ENCODE measurements at places on chromosomes 1 and 21.

DNA sequence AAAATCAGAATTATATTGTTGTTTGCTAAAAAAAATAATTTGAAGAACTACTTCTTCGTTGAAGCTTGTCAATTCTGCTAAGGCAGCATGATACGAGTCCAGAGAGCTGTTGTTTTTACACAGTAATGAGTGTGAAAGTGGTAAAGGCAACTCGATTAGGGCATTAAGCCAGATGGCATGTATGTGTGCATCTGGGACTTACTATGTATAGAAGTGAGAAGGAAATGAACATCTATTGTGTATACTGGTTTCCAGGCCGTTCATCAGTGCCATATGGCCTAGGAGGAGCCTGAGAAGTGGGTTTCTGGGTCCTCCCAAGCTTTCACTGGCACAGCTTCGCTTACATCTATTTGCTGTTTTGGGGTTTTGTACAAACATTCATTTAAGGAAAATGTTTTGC is 5.7 kb downstream of the CTPS1 start:
- no peak for DNase-seq

GRCh38 chr1:105294838-105295237 is 1545.1 kb downstream of the AMY1C start:
- DNase-seq = no peak

- no peak for DNase-seq
These were observed 35.6 kb downstream of the CAMSAP2 start for GRCh38 chr1:200774311-200774710.

- peak; percentile 32 for DNase-seq
These were observed 35.7 kb upstream of the VAV3 start for GRCh38 chr1:108000620-108001111.

GRCh38 chr1:218376722-218377121 is 31.6 kb downstream of the TGFB2 start:
- DNase-seq = no peak

GRCh38 chr1:53367503-53368313 is 39.8 kb upstream of the LRP8 start:
- no peak for DNase-seq

DNA sequence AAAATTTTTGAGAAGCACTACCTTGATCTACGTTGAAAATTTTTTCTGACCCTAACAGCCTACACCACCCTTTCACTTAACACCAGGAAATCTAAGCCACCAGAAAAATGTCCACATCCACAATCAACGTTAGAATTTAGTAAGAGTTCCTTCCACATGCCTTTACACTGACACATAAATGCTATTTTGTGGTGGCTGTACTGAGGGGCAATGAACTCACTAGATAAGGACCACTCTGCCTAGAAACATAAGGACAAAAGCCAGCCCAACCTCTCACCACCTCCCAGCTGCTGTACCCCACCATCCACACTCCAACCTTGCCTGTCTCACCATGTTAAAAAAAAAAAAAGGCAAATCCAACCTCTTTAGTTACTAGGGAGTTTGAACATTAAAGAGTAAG is 29.8 kb downstream of the PARP1 start:
- DNase-seq = no peak

DNA sequence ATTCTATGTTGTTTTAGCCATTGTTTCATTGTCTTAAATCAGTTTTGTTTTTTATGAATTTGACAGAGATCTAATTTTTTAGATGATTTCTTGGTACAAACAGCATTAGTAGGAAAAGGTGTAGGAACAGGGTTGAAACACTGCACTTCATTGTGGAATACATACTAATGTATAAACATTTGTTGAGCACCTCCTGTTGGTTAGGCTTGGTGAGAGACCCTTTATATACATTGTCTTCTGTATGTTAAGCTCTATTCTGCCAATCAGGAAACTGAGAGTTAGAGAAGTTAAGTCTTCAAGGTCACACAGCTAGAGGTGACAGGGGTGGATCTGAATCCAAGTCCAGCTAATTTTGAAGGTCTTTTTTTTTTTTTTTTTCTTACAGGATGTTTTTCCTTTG is 192.7 kb downstream of the VPS13D start:
- no peak for DNase-seq

DNA sequence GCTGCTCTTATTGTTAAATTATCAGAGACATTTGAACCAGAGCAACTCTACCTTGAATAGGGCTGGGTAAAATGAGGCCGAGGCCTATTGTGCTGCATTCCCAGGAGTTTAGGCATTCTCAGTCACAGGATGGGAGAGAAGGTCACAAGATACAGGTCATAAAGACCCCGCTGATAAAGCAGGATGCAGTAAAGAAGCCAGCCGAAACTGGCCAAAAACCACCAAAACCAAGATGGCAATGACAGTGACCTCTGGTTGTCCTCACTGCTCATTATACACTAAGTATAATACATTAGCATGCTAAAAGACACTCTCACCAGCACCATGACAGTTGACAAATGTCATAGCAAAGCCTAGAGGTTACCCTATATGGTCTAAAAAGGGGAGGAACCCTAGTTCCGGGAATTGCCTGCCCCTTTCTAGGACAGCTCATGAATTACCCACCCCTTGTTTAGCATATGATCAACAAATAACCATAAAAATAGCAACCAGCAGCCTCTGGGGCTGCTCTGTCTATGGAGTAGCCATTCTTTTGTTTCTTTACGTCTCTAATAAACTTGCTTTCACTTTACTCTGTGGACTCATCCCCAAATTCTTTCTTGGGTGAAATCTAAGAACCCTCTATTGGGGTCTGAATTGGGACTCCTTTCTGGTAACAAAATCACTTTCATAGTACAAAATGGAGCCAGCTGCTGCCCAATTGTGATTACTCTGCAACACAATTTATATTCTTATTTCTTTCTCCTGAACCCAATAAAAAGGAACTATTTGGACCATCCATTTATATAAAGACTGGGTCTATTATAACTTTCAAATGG is 179.6 kb downstream of the TGFBR3 start:
- DNase-seq = no peak

DNA sequence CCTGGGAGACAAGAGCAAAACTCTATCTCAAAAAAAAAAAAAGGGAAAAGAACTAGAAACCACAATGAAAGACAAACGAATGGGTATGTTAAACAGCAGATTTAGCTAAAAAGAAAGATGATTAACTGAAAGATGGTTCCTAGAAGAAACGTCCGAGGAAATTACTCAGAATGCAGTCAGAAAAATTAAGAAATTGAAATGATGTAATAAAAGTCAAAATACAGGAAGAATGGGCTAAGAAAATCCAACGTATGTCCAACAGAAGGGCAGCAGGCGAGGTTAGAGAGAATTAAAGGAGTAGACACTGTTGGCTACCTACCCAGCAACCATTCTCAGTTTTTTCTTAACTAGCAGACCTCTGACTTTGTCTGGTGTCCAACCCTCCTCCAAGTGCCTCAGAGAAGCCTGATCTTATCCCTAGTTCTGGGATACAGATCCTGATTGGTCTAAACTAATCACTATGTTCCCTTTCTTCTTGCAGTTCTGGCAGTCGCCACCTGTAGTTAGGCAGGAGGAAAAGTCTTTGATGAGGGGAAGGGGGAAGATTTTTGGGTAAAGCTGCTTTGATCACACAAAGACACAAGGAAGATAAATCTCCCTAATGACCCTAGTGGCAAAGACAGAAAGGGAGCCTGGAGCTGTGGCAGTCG is 25.7 kb downstream of the GPR161 start:
- no peak for DNase-seq

DNA sequence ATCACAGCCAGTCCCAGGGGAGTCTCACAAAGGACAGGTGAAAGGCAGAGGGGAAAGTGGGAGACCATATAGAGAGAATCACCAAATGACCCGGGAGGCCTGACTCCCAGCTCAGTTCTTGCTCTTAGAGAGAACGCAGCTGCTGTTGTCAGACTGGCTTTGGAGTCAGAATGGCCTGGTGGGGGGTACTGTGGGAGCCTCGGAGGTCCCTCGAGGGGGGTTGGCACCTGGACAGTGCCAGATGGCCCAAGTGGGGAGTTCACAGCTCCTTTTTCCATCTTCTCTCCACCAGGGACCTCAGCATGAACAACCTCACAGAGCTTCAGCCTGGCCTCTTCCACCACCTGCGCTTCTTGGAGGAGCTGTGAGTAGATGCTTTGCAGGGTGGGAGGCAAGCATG is 31.5 kb downstream of the LGR6 start:
- no peak for DNase-seq

GRCh38 chr1:27383039-27383605 is at the start of gene CD164L2:
TSS of gene CD164L2 (minus strand) at chr1:27383333. CDS start at chr1:27383239, 94 bp downstream.
- no peak for DNase-seq

DNA sequence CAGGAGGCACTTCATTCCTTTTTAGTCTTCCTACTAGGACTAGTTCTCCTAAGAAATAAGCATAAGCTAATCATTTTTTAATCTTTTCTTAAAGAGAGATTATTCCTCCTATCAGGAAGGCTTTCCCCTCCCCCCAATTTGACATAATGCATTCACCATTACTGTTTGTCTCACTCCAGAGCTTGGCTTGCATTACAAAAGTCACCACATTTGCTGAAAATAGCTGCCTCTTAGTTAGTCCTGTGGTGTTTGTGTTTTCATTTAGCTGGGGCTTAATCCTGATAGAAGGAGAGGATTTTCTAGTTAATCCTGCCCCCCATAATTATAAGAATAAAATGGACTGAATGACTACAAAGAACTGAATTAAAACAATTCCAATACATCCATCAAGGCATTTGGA is 307.1 kb upstream of the RRP15 start:
- no peak for DNase-seq

DNA sequence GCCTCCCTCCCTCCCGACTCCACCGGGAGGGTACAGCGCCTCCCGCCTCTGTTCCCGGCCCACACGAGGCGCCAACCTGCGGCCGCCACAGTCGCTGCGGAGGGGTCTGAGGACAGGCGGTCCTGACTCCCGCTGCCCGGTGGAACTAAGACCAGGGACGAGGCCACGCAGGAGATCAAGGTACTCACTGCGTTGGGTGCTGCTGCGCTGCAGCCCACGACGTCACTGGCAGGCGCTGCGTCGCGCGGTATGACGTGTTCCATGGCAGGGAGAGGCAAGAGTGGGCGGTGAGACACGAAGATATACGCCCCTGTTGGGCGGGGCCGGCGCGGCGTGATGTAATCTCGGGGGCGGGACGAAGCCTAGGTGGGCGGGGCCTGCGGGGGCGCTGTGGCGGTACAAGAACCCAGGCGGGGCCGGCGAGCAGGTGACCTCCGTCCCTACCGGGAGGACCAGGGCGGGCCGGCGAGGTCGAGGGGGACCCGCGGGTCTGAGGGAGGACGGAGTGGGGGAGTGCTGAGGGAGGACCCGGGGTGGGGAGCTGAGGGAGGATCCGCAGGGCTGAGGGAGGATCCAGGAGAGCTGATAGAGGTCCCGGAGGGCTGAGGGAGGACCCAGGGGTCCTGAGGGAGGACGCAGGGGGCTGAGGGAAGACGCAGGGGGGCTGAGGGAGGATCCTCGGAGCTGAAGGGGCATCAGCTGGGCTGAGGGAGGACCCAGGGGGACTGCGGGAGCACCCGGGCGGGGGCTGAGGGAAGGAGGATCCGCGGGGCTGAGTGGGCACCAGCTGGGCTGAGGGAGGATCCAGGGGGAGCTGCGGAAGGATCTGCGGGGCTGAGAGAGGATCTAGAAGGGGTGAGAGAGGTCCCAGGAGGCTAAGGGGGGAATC is at the start of gene MRPL55:
Gene MRPL55, minus strand, starts transcription at position 227 of the 889 bp plus-strand sequence. CDS start 1,039 bp downstream, outside the sequence.
- peak; percentile 98 for DNase-seq

DNA sequence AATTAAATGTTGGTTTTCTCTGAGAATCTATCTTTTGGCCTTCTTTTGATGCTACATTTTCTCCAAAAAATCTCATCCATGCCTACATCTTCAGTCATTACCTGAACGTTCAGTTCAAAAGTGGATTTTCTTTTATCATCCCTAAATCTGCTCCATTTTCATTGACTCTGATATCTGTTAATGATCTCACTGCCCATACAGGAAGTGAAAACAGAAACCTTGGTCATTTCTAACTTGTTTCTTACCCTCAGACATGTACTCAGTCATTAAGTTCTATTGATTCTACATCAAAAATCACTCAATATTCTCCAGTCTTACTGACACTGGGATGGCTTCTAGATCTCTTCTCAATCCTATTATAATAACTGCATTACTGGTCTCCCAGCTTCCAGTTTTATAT is 22.7 kb downstream of the PRKACB start:
- no peak for DNase-seq

DNA sequence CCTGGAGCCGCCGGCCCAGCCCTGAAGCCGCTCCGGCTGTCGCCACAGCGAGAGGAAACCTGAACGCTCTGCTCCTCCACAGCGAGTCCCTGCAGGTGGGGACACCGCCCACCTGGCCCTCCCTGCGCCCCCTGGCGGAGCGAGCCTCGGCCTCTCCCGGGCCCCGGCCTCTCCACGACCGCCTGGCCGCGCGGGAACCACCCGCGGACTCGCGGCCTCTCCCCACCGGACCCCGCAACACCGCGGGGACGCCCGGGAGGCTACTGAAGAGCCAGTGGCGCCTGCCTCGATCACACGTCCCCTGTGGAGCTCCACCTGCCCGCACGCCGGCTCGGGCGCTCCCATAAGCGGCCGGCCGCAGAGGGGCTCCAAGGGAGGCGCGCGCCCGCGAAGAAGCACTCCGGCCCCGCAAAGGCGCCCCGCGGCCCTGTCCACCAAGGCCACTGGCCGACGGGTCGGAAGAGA is 109.6 kb downstream of the KCNN3 start:
- peak; percentile 16 for DNase-seq

- DNase-seq = no peak
These were observed 97.0 kb downstream of the DISP1 start for GRCh38 chr1:222911866-222912265.

DNA sequence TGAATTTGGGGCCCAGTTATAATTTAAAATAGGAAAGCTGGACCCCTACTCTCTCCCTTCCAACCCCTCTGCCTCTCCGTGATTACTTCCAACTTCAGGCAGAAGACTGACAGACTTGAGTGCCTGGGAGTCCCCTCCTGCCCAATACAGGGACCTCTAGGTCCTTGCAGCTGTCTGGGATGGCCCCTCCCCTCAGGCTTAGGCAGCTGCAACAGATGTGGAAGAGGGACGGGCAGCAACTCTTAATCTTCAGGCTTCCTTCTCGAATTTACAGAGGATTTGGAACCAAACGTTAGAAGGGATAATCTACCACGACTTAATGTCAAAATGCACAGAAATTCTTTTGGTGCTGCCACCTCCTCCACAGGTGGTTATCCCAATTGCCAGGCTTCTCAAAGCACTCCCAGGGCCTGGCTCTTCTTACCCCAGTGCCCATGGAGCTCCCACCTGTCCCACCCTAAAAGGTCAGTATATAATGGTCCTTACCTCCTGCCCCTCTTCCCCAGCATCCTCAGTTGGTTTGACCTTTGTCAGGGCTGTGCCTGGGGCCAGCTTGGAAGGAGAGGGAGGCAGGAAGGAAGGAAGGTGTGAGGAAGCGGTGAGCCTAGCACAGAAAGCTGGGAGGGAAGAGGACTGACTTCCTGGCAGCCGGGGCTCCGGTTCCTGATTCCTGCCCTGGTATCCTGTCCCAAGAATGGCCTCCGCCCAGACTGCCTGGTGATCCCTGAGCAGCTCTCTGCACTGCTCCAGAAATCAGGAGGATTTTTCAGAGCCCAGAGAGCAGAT is 2.8 kb downstream of the PEA15 start:
- DNase-seq = no peak

All from adipocyte (in vitro differentiated cells).